ENCODE measurements at places on chromosomes 16 and 17. TPM values are rescaled to one million over a fixed set of nuclear protein-coding genes. Genes with fewer than 3 reads are reported as not detected.
A peak's percentile ranks its signal among the peaks of the same experiment; 100 is the strongest.

GINS2 gene
- 6.1 TPM for total RNA-seq

KRT9 gene
- not detected for total RNA-seq

- H3K27ac ChIP-seq: peak overlapping the region; percentile 23
- H3K4me3 ChIP-seq: no peak overlapping the region
- H3K27me3 ChIP-seq: no peaks in the 10 kb centered on the region
- peak; percentile 63 for DNase-seq
Observed at GRCh38 chr16:91484-91883, 13.5 kb downstream of the MPG start.

GRCh38 chr17:64161380-64162176 lies 31.6 kb upstream of the ERN1 start:
- H3K4me3 ChIP-seq: no peak overlapping the region
- peak overlapping the region; percentile 9 for H3K27ac ChIP-seq
- peaks cover 24% of the 10 kb centered on the region for H3K4me1 ChIP-seq
- H3K36me3 ChIP-seq: no peaks in the 10 kb centered on the region

GRCh38 chr17:82661717-82662683 lies 13.8 kb upstream of the WDR45B start:
- H3K4me3 ChIP-seq: no peak overlapping the region
- no peak for DNase-seq
- H3K36me3 ChIP-seq: no peaks in the 10 kb centered on the region
- H3K27ac ChIP-seq: no peak overlapping the region
- no peaks in the 10 kb centered on the region for H3K4me1 ChIP-seq

- no peak overlapping the region for H3K4me3 ChIP-seq
- DNase-seq: no peak
- H3K27me3 ChIP-seq: no peaks in the 10 kb centered on the region
Observed at GRCh38 chr16:30553393-30553899, 4.7 kb downstream of the ZNF764 start.

EVI2A gene
- 0.10 TPM for total RNA-seq

DNA sequence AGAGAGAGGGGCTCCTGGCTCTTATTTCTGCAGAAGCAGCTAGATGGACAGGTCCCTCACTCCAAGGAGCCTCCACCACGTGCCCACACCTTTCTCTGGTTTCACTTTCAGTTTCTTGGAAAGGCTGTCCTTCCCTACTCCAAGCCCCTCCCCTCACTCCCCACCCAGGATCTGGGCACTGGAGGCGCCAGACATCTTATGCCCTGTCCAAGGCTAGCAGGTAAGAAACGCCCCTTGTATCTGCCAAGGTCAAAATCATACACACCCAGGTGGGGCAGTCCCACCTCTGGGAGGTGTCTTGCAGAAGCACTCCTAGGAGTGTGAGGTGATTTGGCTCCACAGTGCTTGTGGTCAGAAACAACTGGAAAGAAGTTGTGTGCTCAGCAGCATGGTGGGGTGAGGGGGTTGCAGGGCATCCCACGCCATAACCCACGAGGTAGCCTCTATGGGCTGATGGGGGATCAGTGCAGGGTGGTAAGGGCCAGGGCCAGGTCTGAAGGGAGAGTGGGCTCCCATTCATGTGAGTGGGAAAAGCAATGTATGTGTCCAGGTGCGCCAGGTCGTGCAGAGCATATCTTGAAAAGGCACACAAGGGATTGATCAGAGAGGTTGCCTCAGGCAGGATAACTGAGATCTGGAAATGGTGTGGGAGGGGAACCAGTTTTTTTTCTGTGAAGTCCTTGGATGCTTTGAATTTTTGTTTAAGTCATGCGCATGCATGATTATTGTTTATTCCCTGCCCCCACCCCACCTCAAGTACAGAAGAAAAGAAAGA lies 31.8 kb upstream of the PRM1 start:
- no peak overlapping the region for H3K4me3 ChIP-seq
- H3K27me3 ChIP-seq: no peaks in the 10 kb centered on the region
- peak overlapping the region; percentile 59 for H3K27ac ChIP-seq

GRCh38 chr17:45848405-45848804 lies 3.7 kb downstream of the SPPL2C start:
- H3K27ac ChIP-seq: no peak overlapping the region
- H3K4me3 ChIP-seq: no peak overlapping the region
- no peaks in the 10 kb centered on the region for H3K36me3 ChIP-seq
- H3K4me1 ChIP-seq: no peaks in the 10 kb centered on the region

TEKT5 gene
- not detected for total RNA-seq

GRCh38 chr16:14056970-14057369 lies 14.1 kb upstream of the MRTFB start:
- H3K36me3 ChIP-seq: no peaks in the 10 kb centered on the region
- no peak overlapping the region for H3K4me3 ChIP-seq
- no peak overlapping the region for H3K27ac ChIP-seq
- H3K27me3 ChIP-seq: no peaks in the 10 kb centered on the region
- no peaks in the 10 kb centered on the region for H3K4me1 ChIP-seq

DNA sequence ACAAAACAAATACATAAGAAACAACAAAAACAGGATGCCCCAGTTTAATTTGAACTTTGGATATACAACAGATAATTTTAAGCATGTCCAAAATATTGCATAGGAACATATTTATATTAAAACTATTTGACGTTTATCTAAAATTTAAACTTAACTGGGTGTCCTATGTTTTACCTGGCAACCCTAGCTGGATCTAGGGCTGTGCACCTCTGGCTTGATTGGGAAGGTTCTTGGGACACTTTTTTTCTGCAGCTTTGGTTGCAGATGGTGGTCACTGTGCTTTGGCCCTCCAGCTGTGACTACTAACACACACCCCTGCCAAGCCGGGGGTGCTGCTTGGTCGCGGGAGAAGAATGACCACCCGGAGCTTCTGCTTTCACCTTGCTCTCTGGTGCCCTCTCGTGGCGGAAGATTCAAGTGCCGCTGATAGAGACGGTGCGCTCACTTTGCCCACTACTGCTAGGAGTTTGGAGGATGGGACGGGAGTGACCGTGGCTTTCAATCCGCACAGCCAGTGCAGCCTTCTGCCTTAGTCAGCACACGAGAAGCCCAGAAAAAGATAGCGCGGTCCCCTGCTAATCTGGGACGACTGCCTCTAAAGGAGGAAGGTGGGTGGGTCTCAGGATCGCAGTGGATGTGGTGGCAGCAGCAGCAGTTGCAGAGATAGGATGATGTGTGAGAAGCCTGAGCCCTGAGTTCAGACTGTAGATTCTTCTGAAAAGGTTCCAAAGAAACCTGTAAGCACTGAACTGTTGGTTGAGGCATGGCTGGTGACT lies 6.7 kb downstream of the SPACA3 start:
- no peak overlapping the region for H3K27ac ChIP-seq
- no peaks in the 10 kb centered on the region for H3K36me3 ChIP-seq
- no peak overlapping the region for H3K4me3 ChIP-seq
- H3K27me3 ChIP-seq: no peaks in the 10 kb centered on the region

ZNF624 gene
- 6.6 TPM for total RNA-seq

KIF19 gene
- 0.20 TPM for total RNA-seq

- no peak overlapping the region for H3K4me3 ChIP-seq
- no peaks in the 10 kb centered on the region for H3K4me1 ChIP-seq
- H3K27ac ChIP-seq: no peak overlapping the region
- no peaks in the 10 kb centered on the region for H3K27me3 ChIP-seq
Observed at GRCh38 chr17:10226930-10227695, 28.7 kb upstream of the GAS7 start.

CIITA gene
- not detected for total RNA-seq

DNA sequence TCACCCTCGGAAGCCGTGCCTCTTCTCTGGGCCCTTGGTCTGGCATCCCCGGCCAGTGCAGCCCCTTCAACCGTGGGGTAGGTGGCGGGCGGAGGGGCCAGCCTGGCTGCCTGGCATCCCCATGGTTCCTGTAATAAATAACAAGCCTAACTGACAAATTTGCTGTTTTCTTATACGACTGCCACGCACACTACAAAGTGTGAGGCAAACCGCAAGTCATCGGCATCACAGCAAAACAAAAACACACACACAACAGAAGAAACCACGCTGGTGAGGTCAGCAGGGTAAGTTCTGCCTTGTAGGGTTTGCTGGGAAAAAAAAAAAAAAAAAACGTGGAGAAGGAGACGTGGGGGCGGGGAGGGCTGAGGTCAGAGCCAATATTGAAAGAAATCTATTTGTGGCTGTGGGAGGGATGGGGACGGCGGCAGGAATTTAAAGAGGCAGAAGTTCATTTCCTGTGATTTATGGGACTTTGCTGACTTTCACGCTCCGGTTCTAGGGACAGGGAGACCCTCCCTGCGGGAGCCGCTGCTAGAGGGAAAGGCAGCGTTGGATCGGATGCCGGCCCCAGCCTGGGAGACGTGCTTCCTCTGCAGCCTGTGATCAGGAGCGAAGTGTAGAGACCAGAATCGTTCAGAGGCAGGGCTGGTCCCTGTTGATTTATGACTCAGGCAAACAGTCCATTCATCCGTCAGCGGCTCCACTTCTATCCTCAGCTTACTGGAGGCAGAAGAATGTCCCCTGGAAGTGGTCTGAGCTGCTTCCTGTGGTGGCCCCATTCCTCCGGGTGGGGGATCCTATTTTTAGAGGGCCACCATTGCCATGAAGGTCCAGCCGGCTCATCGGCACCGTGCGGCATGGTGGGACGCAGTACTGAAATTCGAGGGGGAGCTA lies 162.8 kb downstream of the FOXL1 start:
- peaks cover 3% of the 10 kb centered on the region for H3K4me1 ChIP-seq
- no peaks in the 10 kb centered on the region for H3K27me3 ChIP-seq
- no peak overlapping the region for H3K4me3 ChIP-seq
- H3K36me3 ChIP-seq: no peaks in the 10 kb centered on the region
- peak overlapping the region; percentile 83 for H3K27ac ChIP-seq

ATXN1L gene
- total RNA-seq: 20.8 TPM

DNA sequence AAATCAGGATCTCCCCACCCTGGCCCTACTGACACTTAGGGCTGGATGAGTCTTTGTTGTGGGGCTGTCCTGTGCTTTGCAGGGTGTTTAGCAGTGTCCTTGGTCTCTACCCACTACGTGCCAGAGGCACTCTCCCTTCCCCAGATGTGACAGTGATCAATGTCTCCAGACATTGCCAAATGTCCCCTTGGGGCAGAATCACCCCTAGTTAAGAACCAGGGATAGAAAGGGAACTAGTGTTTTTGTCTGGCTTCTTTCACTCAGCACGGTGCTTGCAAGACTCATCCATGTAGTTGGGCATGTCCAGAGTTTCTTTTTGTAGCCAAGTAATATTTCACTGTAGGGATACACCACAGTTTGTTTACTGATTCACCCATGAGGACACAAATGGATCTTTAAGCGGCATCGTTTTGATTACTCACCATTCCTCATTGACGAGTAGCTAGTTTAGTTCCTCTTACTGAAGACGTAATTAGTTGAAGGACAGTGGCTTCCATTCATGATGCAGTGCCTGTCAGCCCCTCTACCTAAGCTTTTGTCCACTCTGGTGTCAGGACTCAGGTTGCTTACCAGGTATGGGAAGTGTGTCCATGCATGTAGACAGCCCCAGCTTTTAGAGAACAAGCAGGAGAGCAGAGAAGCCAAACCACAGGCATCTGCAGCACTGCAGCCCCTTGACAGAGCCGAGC lies 26.0 kb upstream of the ITGB4 start:
- DNase-seq: no peak
- no peaks in the 10 kb centered on the region for H3K27me3 ChIP-seq
- H3K4me3 ChIP-seq: no peak overlapping the region
- peaks cover 24% of the 10 kb centered on the region for H3K4me1 ChIP-seq
- H3K27ac ChIP-seq: no peak overlapping the region

DNA sequence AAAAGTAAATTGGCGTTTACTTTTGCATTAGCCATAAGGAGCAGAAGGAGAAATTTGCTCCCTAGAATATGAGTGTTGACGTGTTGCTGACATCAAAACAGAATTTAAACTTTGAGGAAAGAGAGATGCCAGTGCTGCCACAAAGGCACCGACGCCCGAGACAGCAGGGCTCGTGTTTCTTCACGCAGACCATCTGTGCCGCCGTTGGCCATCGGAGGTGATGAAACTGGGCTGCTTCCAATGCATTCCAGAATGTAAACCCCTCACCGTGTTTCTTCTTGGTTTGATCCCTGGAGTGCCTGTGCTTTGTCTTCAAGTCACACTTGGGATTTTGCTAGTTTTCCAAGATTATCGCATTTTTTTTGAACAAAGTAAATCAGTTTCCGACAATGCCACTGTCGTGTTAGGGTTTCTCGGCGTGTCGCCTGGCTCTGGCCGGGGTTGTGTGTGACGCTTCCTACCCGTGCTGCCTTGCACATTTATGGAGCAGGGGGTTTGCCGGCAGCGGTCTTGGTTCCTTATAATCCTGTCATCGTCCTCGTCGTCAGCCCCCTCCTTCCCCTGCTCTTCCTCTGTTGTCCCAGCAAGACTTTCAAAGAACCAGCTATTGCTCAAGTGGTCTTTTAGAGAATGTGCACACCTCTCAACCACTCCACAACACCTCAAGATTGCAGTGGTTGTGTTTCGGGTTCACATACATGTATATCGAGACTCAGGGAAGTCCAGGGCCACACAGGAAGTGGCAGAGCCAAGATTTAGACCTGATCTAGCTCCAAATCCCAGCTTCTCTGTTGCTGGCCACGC lies 103.9 kb downstream of the METRNL start:
- H3K27me3 ChIP-seq: no peaks in the 10 kb centered on the region
- no peaks in the 10 kb centered on the region for H3K36me3 ChIP-seq
- DNase-seq: no peak
- peaks cover 14% of the 10 kb centered on the region for H3K4me1 ChIP-seq

GRCh38 chr16:85454171-85454872 lies 158.8 kb upstream of the GSE1 start:
- H3K36me3 ChIP-seq: no peaks in the 10 kb centered on the region
- H3K27me3 ChIP-seq: no peaks in the 10 kb centered on the region
- no peak overlapping the region for H3K27ac ChIP-seq

DNA sequence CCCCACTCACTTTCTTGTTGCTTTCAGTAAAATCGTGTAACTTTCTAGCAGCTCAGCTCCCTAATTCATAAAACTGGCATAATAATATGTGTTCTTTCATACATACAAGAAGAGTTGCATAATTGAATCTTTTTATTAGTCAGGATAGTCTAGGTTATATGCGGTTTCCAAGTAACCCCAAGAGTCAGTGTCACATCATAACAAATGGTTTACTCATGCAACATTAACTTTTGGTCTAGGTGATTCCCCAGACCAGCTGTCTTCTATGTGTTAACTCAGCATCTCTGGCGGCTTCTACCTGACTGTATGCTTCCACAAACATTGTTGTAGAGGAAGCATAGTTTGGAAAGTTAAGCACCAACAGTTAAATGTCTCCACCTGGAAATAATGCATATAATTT lies 1000.4 kb downstream of the CDH11 start:
- no peak overlapping the region for H3K27ac ChIP-seq
- DNase-seq: no peak
- no peaks in the 10 kb centered on the region for H3K36me3 ChIP-seq
- no peaks in the 10 kb centered on the region for H3K4me1 ChIP-seq
- H3K27me3 ChIP-seq: no peaks in the 10 kb centered on the region
- no peak overlapping the region for H3K4me3 ChIP-seq
